ENCODE measurements at places on chromosomes 5 and 9.

DNA sequence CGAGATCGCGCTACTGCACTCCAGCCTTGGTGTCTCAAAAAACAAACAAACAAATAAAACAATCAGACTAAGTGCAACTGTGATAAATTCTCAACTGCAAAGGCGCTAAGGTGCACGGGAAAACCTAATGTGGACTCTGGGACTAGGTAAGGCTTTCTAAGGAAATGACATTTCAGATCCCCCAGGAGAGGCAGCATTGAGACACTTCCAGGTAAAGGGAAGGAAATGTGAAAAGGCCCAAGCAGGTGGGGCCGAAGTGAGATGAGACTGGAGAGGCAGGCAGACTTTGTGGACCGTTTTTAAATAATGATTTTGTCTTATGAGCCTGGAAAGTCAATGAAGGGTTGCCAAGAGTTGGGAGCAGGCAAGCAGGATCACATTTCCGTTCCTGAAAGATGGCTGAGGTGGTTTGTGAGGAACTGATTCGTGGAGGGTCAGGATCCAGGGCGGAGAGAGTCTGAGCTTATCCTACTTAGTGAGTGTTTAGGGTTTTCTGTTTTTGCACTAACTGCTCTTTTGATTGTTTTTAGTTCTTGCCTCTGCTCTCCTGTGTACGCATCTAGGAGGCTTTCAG, 2.0 kb upstream of the APBA1 start:
- peak; percentile 53 for DNase-seq

DNA sequence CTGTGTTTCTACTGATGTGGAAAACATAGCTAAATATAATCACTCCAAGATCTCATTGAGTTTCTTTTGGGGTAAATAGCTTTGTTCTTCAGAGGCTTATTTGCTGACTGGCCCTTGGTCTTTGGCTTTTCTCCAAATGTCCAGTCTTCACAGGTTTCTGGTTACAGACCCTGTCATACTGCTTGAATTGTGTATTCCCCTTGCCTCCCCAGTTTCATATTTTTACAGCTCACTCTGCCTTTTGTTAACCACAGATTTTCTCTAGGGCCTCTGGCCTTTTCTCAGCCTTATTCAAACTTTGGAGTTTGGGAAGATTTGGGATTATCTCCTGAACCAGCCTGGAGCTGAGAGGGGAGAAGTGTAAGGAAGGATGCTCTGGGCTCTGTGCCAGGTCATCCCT, 23.9 kb downstream of the ISOC1 start:
- DNase-seq, result no peak

DNA sequence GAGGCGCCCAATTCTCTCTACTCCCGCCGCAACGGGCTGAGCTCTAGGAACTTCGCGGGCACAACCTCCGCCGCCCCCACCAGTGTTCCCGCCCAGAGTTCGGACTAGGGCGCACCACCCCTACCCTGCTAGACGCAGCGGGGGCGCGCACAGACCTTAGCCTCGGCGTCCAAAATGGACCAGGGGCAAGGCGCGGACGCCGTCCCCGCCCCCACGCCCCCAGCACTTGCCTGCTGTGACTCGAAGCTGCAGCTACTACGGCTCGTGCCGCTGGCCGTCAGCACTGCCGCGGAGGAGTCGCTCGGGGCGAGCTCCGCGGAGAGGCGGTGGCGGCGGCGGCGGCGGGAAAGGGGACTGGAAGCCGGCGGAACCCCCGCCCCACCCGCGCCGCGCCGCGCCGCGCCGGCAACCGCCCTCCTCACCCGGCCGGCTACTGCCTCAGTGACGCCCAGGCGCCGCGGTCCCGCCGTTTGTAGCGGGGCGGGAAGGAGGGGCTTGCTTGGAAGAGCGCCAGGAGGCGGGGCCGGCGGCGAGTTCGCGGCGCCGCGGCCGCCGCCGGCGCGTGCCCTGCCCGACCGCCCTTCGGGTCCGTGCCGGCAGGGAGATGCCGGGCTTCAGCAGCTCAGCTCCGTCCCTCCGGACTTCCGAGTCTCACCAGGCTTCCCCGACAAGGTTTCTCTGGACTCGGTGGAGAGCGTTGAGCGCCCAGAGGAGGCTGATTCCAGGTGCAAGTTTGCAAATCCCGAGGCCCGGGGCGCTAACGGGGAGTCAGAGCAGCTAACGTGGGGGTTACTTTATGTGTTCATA, 4.5 kb downstream of the ELAVL2 start:
- DNase-seq, result peak; percentile 76

DNA sequence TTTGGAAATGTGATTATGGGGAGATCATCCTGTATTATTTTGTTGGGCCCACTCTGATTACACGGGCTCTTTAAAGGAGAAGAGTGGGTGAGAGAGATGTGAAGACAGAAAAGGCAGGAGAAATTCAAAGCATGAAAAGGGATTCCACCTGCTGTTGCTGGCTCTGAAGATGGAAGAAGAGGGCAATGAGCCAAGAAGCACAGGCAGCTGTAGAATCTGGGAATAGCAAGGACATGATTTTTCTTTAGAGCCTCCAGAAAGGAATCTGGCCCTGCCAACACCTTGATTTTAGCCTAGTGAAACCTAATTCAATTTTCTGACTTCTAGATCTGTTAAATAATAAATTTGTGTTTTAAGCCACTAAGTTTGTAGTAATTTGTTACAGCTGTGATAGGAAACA, 11.3 kb downstream of the C9 start:
- no peak for DNase-seq

DNA sequence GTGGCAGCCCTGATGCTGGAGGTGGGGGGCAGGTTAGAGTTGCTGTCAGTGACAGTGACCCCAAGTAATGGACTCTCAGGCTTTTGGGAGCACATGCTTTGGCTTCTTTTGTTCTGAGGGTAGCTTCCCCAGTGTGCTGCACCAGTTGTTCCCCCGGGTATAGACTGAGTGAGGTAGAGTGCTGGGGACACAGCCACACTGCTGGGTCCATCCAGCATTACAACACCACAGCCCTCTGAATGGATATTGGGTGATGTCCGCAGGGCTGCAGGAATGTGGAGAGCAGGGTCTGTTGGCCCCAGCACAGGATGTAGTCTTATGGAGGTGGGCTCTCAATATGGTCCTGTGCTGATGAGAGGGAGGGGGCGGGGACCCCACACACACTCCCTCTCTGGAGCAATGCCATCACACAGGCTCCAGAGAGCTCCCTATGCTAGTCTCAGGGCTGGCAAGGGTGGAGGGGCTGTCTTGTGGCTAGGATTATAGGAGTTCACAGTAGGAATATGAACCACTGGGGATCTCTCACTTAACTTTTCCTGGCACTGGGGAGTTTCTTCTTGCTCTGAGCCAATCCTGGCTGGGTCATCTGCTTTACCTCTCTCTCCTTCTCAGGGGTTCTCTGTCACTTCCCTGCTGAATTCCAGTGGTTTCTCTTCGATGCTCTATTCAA, 20.7 kb downstream of the OSMR start:
- no peak for DNase-seq

- no peak for DNase-seq
Measured at GRCh38 chr9:112283582-112284253, 49.7 kb downstream of the PTBP3 start.

DNA sequence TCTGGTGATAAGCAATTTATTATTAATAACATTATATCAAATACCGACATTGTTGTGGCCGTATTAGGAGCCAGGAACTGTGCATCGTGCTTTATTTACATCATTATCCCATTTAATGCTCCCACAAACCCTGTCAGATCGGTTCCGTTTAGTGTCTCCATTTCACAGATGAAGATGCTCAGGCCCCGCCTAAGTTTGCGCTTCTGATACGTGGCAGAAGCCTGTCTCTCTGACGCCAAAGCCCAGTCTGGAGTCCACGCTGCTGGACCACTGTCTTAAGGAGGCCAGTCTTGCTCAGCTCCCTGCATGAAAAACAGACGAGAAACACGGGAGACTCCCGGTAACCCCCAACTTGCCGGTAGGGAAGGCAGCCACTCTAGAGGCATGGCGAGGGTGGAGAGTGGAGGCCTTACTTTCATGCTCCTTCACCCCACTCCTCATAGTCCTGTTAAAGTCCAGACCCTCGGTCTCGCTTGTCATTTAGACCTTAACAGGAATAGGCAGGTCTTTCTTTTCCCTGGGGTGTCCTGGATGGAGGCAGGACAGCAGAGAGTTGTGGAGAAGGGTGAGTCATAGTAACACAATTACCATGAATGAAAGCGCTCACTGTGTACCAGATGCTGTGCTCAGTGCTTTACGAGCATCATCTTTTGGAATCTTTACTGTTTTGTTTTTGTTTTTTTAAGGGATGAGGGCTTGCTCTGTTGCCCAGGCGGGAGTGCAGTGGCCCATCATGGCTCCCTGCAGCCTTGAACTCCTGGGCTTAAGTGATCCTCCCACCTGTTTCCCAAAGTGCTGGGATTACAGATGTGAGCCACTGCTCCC, 872 bp downstream of the TXNDC15 start:
- peak; percentile 27 for DNase-seq

- no peak for DNase-seq
Measured at GRCh38 chr5:83000428-83000827, 76.8 kb downstream of the TMEM167A start.

DNA sequence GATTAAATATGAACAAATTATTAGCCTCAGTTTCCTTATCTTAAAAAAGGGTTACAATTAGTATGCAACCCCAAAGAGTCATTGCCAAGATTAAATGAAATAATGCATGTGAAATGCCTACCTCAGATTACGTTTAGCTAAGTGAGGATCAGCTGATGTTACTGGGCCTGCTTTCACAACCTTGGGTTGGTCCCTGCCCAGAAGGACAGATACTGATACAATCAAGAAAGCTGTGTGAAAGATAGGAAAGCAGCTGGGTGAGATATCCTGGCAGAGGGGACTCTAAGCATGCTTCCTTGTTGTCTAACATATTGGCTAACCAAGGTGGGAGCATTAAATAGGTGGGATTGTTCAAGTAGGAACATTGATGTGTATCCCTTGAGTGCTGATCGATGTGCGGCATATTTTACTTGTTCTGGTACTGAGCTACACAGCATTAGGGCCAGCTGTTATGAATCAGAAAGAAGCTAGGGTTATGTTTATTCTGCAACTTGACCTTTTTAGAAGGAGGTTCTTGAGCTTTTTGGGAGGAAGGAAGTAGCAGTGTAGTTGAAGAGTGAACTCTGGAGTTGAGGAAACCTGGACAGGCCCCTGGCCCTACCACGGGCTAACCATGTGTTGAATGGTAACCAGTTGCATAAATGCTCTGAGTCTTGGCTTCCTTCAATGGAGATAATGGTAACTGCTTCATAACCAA, 28.9 kb downstream of the SNX24 start:
- no peak for DNase-seq

- no peak for DNase-seq
Measured at GRCh38 chr5:35317586-35317985, 87.3 kb upstream of the PRLR start.

- no peak for DNase-seq
Measured at GRCh38 chr5:136631186-136631585, 265.8 kb upstream of the TRPC7 start.

DNA sequence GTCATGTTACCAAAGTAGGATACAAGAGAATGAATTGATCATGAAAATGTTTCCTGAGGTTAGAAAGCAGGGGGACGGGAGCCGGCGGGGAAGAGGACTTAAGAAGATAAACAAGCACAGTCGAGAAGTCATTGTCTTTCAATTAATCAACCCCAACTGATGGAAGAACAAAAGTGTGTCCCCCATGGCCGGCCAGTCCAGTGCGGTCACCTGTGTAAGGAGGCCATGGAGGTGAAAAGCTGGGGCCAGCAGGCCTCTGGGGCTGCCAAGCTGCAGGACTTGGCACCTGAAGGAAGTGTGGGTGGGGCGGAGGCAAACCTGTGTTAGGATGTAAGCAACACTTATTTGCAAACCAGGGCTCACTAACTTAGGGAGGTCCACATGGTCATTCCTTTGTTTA, 223.3 kb upstream of the TBCA start:
- DNase-seq, result no peak

- DNase-seq, result no peak
Measured at GRCh38 chr5:93874491-93874890, 133.1 kb upstream of the POU5F2 start.

- peak; percentile 86 for DNase-seq
Measured at GRCh38 chr9:137550231-137550621, at the start of gene PNPLA7. TSS of gene PNPLA7 (minus strand) at chr9:137550402. CDS start at chr9:137550197, 205 bp downstream.

DNA sequence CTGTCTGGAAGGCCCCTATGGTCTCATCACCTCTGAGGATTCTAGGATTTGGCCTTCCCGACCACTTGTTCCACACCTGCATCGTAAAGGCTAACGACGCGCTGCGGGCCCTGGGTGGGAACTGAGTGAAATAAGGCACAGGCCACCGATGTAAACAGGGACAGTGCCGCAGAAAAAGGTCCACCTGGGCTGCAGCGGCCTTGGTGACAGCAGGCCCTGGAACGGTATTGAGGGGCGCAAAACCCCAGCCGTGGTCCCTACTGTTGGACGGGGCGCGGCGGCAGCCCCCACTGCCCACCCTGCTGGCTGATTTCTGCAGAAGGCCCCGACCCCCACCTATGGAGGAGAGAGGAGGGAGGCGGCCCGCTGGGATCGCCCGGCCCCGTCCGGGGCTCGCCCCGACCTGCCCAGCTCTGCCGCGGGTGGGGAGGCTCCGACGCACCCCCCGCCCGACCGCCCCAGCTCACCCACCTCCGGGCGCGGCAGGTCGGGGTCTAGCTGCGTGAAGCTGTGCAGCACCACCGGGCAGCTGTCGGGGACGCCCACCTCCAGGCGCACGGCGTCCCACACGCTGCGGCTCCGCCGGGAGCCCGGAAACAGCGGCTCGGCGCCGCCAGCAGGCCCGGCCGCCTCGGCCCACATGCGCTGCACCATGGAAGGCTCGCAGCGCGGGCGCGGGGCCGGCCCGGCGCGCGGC, 391 bp downstream of the RALGDS start:
- peak; percentile 43 for DNase-seq

DNA sequence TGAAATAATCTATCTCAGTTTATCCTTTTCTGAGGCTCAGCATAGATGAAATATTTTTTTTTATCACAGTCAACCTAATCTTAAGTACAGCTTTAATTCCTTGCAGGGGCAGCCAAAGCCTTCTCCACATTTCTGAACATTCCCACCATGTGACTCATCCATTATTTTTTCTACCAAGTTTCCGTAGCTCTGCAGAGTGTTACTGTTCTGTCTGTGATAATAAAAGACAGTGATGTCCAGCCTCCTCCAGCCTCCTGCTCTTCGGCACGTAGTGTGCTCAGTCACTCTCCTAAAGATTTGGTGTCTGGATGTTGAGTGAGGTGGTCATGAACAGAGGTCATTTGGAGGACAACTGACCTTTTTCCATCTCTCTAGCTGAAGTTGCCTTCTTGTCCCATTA, 338.1 kb upstream of the ADAMTS16 start:
- DNase-seq, result no peak

DNA sequence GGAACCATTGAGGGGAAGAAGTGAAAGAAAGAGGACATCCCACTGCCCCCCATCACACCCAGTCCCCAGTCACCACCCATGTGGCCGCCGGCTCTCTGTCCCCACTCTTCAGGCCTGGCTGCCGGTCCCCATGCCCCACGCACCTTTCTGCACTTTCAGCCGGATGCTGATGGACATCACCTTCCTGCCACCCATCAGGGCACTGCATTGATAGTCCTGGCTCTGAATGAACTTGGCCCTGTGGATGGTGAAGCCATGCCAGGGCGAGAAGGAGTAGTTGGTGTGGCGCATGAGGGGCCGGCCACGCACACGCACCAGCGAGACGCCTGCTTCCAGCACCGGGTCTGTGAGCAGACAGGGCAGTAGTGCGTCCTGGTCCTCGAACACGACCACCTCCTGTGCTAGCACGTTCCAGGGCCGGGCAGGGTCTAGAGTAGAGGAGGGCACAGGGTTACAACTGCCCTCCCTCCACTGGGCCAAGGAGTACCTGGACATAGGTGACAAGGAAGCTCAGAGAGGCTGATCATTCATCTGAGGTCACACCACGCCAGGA, 6.4 kb downstream of the CSF1R start:
- peak; percentile 18 for DNase-seq
